ENCODE measurements at places on chromosomes 5 and 9.

- DNase-seq, result no peak
Measured at GRCh38 chr5:166123717-166124116, 2167.7 kb upstream of the WWC1 start.

DNA sequence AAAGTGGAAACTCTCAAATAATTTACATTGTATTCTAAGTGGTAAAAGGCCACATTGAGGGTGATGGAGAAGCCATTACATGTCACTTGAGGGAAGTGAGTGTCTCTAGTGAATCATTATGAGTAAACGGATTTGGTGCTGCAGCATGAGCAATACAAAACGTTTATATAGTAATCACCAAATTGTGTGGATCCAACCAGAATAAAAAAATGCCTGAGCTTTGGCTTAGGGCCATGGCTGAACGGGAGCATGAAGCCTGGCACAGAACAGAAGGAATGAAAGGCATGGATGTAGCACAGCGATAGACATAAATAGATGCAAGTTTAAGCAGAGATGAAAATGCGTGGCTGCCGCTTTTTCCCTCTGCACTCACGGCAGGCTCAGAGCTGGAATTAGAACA lies 58.3 kb downstream of the PTTG1 start:
- DNase-seq, result no peak

GRCh38 chr5:138697720-138698360 lies 55.4 kb upstream of the CTNNA1 start:
- no peak for DNase-seq

DNA sequence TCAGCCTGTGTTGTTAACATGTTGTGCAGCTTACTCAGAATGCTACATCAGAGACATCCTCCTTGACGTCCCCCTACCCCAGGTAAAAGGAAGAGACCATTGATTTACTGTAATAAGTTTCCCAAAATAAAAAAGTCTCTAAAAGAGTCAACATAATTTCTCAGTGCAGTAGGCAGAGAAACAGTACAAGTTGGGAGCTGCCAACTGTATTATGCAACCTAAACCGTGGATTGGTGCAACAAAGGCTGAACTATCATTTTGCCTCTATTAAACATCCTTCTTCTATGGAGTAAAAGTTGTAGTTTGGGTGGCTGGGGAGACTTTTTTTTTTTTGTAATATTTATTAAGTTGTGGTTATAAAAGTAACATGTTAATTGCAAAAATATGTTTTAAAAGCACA lies 208.0 kb downstream of the NR3C1 start:
- DNase-seq, result no peak

DNA sequence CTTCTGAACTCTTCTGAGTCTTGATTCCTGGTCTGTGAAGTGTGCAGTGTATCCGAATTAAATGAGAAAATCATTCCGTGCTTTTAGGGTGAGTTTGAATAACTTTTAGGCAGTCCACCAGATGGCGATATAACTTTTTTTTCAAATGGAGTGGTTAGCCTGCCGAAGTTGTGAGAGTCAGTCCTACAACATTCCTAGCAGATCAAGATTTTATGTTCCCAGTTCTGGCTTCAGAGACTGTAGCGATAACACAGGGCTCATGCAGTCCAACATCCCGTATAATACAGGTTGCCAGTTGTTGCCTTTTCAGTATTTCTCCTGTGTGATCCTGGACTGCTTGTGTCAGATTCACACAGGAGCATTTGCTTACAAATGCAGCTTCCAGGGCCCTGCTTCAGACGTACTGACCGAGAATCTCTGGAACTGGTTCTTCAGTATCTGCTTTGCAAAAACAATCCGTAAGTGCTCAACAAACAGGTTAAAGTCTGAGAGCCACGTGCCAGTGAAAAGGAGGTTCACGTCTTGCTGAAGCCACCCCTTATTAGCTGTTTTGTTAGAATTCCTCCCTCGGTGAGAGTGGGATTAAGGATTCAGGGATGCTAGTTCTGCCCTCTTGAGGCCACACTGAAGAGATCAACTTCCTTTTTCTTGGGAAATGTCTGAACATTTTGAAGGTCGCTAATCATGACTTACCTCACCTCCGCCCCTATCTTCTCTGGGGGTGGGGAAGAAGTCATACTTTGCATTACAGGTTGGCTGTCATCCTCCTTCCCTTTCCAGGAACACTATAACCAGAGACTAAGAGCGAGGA lies 22.8 kb downstream of the SMIM3 start:
- DNase-seq, result peak; percentile 42

DNA sequence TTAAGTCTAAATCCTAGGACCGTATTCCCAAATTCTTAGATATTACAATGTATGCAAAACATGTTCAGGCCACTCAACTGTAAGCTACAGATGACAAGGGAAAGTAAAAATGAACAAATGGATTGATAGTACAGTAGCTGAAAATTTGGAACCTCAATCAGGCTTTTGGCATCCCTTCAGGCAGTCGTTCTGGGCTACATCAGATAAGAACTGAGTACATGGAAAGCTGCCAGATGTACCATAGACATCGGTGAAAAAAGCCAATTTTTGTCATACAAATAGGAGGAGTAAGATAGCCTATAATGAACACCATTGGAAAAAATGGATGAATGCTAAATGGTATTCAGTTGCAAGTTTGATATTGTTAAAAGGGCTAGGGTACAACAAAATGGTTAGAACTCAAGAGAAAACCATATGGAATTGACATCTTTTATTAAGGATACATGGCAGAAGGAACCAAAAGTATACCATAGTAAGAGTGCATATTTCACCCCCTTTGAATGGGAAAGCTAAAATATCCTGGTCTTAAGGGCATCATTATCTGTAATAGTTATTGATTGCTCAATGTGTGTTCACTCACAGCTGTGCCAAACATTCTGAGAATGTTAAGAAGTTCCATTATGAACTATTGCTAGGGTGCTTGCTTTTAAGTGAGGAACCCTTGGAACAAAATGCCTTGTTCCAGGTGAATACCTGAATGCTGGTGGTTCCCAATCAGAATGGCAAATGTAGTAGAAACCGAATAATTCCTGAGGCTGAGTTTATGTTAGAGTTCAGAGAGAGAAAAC lies 86.4 kb downstream of the NR3C1 start:
- no peak for DNase-seq

GRCh38 chr9:36101916-36102741 lies 34.4 kb upstream of the GLIPR2 start:
- DNase-seq, result no peak

GRCh38 chr9:5643005-5643624 lies 14.2 kb downstream of the RIC1 start:
- no peak for DNase-seq

DNA sequence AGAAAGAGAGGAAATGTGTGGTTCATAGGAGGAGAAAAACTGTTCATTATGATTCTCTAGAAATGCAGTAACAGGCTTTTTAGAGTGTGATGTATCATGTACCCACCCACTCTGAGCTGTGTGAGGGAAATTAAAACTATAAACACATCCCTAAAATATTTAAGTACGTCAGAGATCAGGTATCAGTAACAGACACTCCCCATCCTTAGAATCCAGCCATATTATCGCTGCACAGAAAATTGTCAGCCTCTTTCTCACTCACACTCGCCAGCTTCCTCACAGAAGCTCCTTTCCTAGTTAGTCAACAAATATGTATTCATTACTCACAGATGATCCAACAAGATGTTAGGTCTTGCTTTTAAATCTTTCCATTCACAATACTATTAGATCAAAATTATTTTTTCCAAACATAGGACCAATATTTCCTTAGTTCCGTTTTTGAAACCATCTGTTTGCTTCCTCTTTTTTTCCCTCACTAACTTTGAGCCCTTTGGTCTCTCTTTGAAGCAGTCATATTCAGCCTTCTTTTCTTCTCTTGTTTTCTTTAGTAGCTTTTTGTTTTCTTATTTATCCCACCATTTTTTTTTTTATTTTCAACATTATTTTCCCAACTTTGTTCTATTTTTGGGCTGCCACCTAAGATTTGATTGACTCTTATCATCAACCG lies 13.6 kb upstream of the MAST4 start:
- no peak for DNase-seq

DNA sequence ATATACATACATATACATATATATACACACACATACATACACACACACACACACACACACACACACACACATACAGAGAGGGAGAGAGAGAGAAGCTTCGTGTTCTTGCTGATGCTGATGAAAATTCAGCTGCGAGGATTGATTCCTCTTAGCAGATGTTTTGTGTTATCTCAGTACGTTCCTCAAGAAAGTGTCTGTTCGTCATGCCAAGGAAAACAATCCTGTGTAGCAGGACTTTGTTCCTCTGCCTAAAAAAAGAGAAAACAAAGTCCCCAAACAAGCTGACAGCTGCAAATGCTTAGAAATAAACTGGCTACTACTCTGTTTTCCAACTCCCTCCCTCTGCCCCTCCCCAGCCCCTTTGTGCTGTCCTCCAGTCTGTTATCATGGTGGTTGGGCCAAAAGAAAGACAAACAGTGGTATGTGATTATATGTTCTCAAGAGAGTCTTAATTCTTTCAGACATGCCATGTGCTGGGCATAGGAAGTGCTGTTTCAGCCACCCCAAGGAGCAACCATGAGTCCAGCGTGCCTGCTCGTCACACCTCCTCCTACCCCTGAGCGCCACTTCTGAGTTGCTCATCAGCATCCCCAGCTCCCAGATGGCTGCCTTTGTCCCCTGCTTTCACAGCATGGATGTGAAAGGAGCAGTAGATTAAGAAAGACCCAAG lies 71.5 kb upstream of the EQTN start:
- no peak for DNase-seq

GRCh38 chr5:21646469-21646868 lies 1206.7 kb downstream of the CDH12 start:
- no peak for DNase-seq

DNA sequence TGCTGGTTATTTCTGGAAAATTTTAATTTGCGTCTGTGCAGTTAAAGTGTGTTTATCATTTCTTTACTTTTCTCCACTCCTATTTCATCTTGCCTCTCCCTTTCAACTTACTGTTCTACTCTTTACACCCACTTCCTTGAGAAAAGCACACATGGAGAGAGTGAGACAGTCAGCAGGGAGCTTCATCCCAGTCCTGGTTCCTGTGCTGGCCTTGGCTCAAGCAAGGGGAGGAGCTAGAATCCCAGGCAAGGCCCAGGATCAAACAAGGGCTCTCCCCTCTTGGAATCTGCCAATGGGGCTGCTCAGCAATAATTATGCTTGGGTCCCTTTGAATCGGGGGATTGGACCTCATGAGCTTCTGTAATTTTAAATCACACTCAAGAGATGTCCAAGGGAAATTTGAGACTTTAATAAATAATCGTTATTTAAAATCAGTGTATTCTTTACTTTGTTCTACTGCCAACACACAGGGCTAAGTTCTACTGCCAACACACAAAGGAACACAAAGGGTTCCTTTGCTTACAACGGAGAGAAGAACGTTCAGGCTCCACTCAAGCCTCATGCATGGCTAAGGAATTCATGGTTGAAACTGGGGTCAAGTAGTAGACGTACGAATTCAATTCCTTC lies 439.3 kb upstream of the DAB2 start:
- DNase-seq, result no peak

GRCh38 chr5:22986281-22986680 lies 133.1 kb upstream of the CDH12 start:
- no peak for DNase-seq

- DNase-seq, result no peak
Measured at GRCh38 chr9:136952321-136952850, 313 bp downstream of the LCN12 start.

GRCh38 chr9:93580654-93581380 lies 4.4 kb downstream of the PHF2 start:
- DNase-seq, result no peak

- DNase-seq, result no peak
Measured at GRCh38 chr9:114884787-114885452, 45.5 kb downstream of the TNFSF8 start.

DNA sequence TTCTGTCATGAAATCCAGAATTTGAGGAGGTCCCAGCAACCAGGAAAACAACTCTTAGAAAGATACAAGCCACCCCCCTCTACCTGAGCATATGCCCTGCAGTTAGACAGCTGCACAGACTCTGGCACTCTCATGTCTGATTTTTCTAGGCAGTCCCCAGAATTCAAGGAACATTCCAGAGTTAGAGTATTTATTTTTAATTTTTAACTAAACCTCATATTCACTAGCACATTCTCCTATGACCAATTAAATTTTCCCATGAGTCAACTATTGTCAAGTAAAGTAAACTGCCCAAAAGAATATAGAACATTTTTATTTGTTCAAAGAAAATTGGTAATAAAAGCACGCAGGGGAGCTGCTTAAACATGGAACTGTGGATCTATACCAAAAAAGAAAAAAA lies 490.5 kb upstream of the SEMA6A start:
- no peak for DNase-seq

- peak; percentile 57 for DNase-seq
Measured at GRCh38 chr9:76987594-76988200, 31.8 kb upstream of the FOXB2 start.

DNA sequence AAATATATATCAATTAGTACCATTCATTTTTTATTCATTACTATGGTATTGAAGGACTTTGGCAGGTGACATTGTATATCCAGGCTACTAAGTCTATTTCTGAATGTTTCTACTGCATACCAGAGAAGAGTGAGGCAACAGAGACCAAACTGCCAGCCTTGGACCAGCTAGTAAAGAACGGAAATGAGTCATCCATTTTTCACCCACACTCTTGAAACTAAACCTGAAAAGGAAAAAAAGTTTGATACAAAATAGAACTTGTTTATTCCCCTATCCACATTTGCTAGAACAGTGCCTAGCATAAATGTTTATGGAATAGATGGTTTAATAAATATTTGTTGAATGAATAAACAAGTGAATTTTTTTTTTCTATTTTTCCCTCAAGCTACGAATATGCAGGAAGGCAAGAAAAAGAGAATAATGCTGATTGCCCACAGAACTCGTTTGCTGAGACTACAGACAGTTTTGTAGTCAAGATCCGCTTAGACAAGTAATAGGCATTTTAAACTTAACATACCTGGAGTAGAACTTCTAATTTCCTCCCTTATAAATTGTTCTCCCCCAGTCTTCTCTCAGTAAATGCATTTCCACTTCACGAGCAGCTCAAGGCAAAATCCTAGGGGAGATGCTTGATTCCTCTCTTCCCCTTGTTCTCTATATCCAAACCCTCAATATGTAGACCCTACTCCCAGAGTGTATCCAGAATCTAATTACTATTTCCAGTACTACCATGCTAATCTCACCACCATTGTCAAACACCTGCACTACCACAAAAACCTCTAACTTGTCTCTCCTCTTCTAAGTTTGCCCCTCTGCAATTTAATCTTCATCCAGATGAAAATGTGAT lies 146.2 kb upstream of the RASA1 start:
- DNase-seq, result peak; percentile 90
